Ureter (tissue), 1 donor: ENCODE measurements at places on chromosomes 11 and 22. TPM values are rescaled to one million over a fixed set of nuclear protein-coding genes. Genes with fewer than 3 reads are reported as not detected.
A peak's percentile ranks its signal among the peaks of the same experiment; 100 is the strongest.

Gene C11orf21
- total RNA-seq = 2.3 TPM

DNA sequence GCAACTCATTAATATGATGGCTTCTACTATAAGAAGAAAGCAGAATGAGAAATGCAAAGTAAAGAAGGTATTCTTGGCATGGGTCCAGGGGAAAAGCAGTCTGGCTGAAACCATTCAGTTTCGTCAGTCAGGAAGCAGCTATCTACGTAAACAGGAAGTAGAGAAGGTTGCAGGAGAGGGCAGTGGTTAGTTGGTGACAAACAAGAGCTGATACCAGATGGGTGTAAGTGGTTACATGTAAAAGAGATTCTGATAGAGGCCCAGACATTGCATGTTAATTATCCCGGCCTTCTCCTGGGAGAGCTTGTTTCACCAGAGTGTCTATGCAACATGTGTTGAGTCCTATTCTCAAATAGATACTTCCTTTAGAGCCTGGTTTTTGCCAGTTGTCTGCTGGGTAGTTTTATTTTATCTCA is 58.4 kb upstream of the PSMA1 start:
- peak; percentile 56 for DNase-seq

DNA sequence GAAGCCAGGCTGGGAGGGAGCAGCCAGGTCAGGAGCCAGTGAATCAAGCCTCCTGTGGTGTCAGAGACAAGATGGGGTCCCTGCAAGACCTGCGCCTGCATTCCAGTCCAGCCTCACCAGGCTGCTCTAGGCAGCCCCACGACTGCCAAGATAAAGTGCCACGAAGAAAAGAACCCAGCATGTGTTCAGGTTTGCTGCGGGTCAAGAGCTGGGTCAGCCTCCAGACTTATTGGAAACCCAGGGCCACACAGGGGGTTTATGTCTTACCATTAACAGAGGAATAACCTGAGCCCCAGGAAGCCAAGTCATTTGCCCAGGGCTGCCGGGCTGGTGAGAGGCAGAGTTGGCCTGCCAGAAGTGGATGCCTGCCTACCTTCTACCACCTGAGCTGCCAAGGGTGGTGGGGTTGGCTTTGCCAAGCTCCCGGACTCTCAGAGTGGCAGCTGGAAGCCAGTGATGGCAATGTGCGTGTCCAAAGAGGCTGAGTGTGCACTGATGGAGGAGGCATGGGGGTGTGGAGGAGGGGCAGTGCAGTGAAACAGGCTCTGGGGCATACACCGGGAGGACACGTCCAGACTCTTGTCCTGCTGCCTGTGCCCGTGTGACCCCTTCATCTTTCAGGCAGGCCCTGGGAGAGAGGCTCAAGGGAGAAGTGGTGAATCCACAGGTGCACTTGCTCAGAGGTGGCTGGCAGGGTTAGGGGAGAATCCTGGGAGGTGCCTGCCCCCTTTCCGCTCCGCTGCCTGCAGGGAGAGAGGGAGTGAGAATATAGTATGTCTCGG is 1.7 kb downstream of the RASD2 start:
- DNase-seq = no peak

Gene SCN3B
- total RNA-seq = 2.1 TPM

GRCh38 chr22:25534724-25535123 is 29.8 kb upstream of the GRK3 start:
- no peak for DNase-seq

DNA sequence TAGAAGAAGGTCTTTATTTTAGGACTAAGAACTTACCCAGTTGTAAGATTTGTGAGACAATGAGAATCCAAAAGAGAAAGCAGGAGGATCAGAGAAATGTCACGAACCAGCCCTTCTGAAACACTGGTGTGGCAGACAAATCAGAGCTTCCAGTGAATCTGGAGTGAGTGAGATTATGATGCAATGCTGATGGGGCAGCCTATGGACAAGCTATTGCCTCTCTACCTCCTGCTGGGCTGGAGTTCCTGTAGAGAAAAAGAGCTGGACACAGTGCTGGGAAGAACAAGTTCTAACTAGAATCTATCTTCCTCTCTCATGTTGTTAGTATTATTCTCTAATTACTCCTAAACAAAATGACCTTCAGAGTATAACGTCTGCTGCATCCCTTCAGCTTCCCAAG is 12.0 kb upstream of the ANO3 start:
- DNase-seq = no peak

GRCh38 chr11:70786021-70786665 is 387.8 kb downstream of the CTTN start:
- DNase-seq = no peak

- peak; percentile 44 for DNase-seq
These were observed 729 bp downstream of the IL17RA start for GRCh38 chr22:17085277-17086181.

DNA sequence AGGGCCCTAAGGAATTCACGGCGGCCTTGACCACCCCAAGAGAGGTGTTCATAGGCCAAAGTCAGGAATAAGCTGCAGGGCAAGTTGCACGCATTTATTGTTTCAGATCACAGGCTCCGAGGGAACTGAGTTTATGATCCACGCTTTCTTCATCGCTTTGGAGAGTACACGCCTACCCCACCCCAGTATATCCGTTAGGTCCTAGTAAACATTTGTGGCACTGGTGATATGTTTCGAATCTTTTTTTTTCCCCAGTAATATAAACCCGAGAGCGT is 805 bp downstream of the GANAB start:
- no peak for DNase-seq

Gene FOLR1
- 1.7 TPM for total RNA-seq

DNA sequence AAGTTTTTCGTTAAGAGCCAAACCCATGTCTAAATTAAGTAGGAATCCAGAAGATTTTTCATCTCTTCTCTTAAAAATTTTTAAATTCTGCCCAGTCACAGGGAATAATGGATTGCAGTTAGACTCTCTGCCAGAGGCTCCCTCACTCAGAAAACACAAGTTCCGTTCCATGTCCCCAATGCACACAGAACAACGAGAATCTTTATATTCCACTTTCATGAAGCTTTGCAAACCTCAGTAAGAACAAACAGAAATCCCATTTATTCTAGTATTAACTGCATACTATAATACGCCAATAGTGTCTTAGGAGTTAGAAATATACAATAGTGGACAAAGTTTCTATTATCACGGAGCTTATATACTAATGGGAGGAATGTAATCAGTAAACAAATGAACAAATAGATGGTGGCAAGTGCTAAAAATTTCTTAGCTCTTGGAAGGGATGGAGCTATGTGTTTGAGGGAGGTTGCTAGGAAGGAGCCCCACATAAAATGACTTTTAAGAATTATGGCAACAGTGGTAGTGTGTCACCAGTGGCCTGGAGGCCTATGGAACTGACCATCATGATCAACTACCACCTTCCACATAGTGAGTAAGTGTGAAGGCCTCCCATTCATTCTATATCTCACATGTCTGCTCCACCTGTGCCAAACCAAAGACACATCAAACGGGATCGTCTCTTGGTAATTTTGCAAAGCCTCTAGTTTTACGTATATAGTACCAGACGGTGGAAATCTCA is 24.9 kb downstream of the PICALM start:
- no peak for DNase-seq

Gene CDC42EP2
- 21.0 TPM for total RNA-seq
